Activated CD8-positive, alpha-beta T cell treated with anti-CD3 and anti-CD28 coated beads, Interleukin-2, amount 10 ng/mL, durations not matched to agents 7 days and 5 days (primary cell): ENCODE measurements at places on chromosomes 16 and 17. TPM values are rescaled to one million over a fixed set of nuclear protein-coding genes. Genes with fewer than 3 reads are reported as not detected.
A peak's percentile ranks its signal among the peaks of the same experiment; 100 is the strongest.

DNA sequence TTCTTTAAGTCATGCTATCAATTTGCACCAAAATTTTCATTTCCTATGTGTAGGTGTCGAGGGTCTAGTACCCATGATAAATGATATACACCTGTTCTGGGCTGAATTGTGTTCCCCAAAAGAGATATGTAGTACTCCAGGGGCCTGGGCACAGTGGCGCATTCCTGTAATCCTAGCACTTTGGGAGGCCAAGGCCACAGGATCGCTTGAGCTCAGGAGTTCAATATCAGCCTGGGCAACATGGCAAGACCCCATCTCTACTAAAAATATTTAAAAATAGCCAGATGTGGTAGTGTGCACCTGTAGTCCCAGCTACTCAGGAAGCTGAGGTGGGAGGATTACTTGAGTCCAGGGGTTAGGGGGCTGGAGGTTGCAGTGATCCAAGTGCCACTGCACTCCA lies 23.5 kb upstream of the KANSL1 start:
- no peak for DNase-seq

- DNase-seq: no peak
Measured at GRCh38 chr17:30429155-30429554, 48.1 kb upstream of the GOSR1 start.

DNA sequence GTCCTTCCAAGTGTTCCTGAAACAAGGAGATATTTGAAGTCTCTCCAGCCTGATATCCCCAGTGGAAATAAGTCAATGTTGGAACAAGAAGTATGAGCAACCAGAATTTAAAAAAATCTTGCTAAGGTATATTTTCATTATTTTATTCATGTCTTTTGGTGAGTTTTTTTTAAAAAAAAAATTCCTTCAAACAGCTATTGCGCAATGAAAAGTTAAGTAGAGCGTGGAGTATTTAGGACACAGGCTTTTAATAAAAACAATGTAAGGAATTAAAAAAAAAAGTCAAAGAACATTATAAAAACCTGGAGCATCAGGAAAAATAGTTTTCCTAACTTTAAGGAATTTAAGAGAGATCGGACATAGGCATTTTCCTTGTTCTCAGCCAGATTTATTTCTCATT lies 940.4 kb downstream of the KCNJ2 start:
- DNase-seq: no peak

GRCh38 chr16:65658787-65659220 lies 536.9 kb upstream of the CDH11 start:
- DNase-seq: no peak

GRCh38 chr17:10036511-10037061 lies 131.5 kb upstream of the RCVRN start:
- DNase-seq: no peak

DNA sequence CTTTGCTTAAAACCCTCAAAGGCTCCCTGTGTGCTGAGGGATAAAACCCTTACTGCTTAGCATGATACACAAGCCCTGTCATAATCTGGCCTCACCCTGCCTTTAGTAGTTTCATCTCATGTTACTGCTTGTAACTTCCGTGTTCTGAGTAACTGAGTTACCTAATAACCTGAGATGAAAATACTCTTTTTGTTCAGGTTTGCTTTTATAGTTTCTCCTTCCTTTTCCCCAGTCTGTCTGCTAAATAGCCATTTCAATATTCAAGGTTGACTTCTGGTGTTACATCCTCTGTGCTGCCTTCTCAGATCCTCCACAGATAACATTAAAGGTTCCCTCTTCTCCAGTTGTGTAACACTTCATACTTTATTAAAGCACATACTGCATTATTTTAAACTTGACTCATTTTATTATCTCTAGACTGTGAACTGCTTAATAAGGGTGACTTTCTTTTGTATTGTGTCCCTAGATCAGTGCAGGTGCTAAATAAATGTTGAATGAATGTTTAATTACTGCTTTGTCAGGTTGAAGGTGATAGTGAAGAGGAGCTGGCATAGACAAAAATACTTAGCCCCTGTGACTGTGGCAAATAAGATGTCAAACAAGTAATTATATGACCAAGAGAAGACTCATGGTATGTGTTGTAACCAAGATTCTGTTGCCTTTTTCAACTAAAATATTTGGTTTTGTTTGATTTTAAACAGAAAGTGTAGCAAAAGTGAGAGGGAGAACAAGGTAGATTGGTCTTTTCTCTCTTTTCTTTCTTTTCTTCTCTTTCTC lies 47.8 kb downstream of the NFAT5 start:
- no peak for DNase-seq

GRCh38 chr17:3526491-3526890 lies 31.1 kb downstream of the TRPV3 start:
- DNase-seq: no peak

DNA sequence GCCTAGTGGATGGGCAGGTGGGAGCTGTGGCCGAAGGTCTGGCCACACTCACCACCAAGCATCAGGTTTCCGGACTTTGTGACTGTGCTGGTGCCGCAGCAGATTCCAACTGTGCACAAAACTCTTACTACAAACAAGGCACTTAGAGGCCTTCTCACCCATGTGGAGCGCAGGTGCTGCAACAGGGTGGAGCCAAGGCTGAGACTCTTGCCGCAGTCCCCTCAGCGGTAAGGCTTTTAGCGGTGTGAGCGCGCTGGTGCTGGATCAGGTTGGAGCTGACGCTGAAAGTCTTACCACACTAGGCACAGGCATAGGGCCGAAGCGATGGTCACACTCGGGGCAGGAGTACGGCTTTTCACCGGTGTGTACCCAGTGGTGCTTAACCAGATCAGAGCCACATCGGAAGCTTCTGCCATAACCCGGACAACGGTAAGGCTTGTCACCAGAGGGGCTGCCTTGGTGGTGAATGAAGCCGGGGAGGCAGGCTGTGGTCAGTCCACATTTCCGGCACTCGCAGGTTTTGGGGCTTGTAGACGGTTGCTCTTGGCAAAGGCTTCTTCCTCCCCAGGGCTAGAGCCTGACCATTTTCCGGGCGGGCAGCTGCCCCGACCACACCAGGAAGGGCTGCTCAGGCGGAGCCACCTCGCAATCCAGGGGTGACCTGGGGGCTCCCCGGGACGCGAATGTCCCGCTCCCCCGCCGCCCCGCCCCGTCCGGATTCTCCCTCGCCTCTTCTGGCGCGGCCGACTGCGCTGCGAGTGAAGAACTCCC lies 1.0 kb upstream of the ARMC5 start:
- peak; percentile 87 for DNase-seq

GRCh38 chr17:34503528-34504195 lies 75.7 kb upstream of the TMEM132E start:
- DNase-seq: peak; percentile 21

GRCh38 chr17:66753126-66753920 lies 81.6 kb upstream of the CACNG5 start:
- no peak for DNase-seq

DNA sequence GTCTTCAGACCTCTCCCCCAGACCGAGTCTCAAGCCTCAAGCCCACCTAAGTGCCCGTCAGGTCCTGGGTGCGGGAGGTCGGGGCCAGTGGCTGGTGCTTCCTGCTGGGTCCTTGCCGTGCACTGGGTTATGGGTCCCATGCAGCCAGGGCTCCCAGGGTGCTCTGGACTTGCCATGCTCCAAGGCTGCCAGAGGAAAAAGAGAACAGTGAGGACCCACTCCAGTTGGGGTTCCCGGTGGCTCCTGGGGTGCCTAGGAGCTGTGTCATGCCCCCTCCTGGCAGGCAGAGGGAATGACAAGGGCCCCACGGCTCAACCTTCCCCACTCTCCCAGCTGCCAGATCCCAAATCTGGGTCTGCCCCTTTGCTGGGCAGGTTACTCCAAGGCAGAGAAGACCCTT lies 3.8 kb downstream of the SNX20 start:
- DNase-seq: no peak

GRCh38 chr17:81278831-81279230 lies 16.3 kb downstream of the SLC38A10 start:
- no peak for DNase-seq

DNA sequence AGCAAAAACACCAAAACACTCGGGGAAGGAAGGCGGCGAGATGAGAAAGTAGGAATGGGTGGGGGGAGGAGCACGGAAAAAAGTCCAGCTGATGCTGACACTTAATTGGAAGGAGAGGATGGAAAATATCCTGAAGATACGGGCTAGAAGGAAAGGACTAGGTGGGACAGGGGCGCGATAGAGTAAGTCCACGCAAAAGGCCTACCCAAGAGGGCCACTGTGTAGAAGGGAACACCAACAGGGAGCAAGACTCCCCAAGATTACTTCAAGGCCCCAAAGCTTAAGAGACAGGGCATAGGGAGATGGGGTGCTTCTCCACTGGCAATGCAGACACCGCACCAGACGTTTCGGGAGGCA lies 736 bp downstream of the APPBP2 start:
- DNase-seq: no peak

DNA sequence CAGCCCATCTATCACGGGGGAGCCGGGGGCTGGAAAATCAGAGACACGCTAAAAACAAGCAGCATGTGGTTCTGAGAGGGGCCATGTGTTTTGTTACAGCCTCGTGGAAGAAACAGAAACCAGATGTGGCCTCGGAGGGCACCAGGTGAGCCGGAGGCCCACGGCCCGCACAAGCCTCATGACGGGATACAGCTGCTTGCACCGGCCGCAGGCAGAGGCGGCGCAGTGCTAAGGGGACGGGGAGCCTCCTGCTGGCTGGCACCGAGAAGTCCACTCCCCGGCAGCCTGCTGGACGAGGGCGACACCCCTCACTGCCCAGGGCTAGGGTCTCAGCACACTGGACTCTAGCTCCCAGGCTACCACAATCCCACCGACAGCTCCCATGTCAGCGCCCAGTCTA lies 19.2 kb downstream of the NDUFAF8 start:
- DNase-seq: no peak

DNA sequence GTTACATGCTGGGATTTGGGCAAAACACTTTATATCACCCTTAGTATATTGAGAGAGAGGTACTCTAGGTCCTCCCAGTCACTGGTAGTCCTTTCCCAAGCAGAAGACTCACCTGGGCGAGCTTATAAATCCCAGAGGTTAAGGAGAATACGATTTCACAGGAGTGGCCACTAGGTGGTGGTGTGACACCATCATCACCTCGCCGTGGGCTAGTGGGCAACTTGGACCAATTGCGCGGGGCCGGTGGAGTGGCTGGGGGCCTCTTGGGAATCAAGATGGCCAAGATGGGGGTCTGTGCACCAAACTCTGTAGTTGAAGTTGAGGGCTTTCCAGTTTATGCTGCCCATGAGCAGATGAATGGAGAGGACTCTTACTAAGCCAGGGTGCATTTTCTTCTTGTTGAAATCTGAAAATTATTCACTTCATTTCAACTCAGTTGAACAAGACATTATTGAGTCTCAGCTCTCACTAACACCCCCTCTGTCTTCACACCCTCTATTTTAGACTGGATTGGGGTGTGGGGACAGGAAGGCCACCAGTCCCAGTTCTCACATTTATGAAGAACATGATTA lies 38.2 kb upstream of the PIRT start:
- peak; percentile 36 for DNase-seq

DNA sequence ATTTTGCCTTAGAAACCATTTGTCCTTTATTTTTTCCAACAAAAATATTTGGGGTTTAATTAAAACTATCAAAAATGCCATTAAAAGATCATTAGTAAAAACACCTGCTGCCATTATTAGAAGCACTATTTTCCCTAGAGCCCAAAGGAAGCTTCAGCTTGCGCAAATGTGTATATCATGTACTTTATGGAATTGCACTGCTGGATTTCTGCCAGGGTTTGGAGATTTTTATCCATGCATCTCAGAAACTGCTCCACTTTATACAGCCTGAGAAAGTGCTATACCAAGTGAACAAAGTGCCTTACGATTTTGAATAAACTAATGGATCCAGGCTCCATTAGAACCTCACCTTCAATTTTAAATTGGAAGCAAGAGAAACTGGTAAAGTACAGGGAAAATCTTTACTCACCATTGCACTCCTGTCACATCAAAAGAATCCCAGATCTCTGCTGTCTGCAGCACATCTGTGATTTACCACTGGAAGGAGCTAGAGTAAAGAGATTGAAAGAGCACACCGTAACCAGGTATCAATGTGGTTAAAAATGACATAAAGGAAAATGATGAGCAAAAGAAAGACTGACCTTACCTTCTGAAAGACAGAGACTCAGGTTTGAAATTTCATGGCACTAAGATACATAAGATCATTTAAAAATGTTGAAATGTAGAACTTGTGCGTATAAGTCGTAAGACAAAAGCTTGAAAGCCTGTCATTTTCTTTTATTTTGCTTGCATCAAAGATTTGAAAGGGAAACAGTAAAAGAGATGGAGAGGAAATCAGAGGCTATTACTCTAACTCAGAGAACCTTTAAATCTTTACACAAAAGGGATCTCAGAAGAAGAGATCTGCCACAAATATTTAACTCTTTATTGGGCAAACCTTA lies 678.1 kb upstream of the GOT2 start:
- DNase-seq: no peak

DNA sequence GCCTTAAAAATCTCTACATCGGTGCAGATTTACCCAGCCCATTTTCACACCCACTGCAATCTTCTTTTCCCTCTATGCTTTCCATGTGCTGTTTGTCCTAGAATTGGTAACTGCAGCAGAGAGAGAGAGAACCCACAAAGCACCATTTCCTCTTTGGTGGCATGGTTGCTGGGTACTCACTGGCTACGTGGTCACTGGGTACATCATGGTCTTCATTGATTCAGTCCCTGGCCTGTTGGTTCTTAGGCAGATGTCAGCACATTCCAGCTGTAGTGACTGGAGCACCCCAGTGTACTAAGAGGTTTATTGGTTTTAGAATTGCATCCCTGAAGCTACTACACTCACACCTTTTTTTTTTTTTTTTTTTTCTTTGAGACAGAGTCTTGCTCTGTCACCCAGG lies 156.1 kb upstream of the CACNG5 start:
- DNase-seq: no peak

DNA sequence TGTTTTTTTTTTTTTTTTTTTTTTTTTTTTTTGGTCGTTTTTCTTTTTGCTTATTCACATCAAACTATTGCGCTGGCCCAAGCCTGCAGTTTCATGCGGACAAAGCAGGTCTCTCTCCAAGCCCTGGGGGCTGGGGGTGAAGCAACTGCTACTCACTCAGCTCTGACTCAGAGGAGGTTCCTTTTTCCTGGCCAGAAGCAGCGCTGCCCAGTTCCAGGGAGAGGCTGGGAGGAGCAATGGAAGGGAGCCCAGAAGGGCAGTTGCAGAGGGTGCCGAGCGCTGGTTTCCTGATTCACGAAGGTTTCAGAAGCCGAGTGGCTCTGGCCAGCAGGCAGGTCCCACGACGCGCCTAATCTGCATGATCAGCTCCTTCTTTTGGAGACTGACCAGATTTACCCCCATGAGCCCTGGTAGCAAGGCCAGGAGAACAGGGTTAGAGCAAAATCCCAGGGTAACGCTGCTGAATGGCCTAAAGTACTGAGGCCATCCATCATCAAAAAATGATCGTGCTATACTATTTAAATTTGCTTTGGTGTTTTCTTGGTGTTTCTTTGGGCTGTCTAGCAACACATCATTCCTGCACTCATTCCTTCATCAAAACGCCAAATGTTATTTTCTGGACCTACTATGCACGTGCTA lies 144.7 kb upstream of the SOX9 start:
- no peak for DNase-seq

- DNase-seq: no peak
Measured at GRCh38 chr17:19670908-19671307, 22.4 kb downstream of the ALDH3A2 start.

Gene ANKRD40CL
- total RNA-seq: not detected

Gene KRT9
- total RNA-seq: not detected

Gene MSLN
- total RNA-seq: not detected

Gene CDH5
- total RNA-seq: not detected

Gene FLYWCH1
- 48.9 TPM for total RNA-seq

Gene SLC38A8
- not detected for total RNA-seq

Gene GP1BA
- total RNA-seq: not detected

Gene TK1
- 142 TPM for total RNA-seq

Gene ITGAL
- total RNA-seq: 471 TPM

Gene ATP2A3
- total RNA-seq: 341 TPM

Gene KRTAP4-6
- total RNA-seq: not detected

Gene CLEC3A
- total RNA-seq: not detected
